CMK (cell line): ENCODE measurements at places on chromosomes 2 and 18.

- DNase-seq = no peak
These were observed 1.9 kb downstream of the PRSS56 start for GRCh38 chr2:232521959-232522622.

GRCh38 chr2:43196768-43197587 is 29.4 kb downstream of the ZFP36L2 start:
- no peak for DNase-seq

DNA sequence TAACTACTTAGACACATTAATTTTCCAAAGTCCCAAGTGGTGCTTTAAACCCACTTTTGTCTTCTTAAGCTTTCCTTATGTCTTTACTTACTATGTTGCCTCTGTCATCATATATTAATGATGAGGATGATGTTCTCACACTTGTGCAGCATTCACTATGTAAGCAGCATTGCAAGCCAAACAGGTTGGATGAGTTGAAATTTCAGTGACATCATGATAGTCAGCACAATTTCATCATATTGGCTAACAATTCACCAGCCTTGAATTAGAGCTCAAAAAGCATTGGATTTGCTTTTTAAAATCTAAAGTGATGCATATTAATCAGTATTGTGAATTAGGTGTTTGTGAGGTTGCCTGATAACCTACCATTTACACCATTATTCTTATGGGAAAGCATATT is 7.7 kb downstream of the APLF start:
- no peak for DNase-seq

GRCh38 chr18:2222270-2223185 is 348.8 kb downstream of the METTL4 start:
- DNase-seq = no peak

DNA sequence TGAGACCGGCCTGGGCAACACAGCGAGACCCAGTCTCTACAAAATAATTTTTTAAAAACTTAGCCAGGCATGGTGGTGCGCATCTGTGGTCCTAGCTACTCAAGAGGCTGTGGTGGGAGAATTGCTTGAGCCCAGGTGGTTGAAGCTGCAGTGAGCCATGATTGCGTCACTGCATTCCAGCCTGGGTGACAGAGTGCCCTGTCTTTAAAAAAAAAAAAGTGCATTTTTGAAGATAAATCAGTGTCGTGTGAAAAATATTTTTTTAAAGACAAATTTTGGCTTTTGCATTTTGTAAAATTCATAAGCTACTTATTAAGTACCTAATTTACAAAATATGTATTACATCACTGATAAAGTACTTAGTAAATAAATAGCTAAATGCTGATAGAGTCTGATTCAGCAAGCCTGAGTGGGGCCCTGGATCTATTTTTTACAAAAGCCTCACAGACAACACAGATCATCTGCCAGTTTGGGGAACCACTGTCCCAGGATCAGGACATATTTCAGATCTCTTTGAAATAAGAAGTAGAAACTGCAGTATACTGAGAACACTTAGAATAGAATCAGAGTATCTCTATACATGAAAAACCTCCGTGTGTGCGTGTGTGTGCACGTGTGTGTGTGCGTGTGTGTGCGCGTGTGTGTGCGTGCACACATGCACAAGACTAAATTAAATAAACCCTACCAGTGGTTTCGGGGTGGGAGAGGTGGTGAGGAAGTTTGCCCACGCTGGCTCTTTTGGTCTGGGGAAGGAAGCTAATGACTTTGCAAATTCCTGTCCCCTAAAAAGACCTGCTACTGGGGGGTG is 61.6 kb downstream of the AAK1 start:
- DNase-seq = peak; percentile 26

DNA sequence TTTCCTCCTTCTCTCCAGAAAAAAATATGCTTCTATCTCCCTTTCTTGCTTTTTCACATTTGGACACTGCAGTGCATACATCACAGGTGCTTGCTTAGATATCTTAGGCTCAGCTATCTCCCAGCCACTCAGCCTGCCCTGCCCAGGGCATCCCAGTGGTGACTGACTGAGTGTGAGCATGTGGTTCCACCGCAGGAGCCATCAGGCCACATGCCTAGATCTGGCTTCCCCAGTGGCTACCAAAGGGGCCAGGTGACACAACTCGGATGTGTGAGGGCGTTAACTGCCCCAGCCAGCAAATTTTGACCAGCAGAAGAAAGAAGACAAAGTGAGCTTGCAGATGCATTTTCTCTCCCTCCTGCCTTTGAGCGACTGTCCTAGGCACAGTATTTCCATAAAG is 25.5 kb downstream of the SP5 start:
- DNase-seq = no peak

DNA sequence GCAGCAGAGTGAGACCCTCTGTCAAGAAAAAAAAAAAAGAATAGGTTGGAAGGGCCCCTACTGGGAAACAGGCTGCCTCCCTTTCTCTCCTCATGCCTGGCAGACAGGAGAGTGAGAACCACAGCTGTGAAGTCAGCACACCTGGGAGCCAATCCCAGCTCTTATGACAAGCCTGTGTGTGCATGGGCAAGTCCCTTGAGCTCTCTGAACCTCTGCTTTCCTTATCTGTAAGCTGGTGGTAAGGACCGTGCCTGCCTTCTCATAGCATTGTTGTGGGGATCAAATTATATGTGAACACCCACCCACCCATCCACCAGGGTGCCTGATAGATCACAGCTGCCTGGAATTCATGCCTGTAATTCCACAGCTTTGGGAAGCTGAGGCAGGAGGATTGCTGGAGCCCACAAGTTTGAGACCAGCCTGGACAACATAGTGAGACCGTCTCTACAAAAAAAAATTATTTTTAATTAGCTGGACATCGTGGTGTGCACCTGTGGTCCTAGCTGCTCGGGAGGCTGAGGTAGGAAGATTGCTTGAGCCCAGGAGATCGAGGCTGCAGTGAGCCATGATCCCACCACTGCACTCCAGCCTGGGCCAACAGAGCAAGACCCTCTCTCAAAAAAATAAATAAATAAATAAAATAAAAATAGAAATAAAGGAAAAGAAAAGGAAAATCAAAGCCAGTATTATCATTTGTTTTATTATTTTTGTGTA is 66.9 kb upstream of the MCFD2 start:
- DNase-seq = no peak

GRCh38 chr18:28485918-28486317 is 309.0 kb upstream of the CDH2 start:
- DNase-seq = no peak

DNA sequence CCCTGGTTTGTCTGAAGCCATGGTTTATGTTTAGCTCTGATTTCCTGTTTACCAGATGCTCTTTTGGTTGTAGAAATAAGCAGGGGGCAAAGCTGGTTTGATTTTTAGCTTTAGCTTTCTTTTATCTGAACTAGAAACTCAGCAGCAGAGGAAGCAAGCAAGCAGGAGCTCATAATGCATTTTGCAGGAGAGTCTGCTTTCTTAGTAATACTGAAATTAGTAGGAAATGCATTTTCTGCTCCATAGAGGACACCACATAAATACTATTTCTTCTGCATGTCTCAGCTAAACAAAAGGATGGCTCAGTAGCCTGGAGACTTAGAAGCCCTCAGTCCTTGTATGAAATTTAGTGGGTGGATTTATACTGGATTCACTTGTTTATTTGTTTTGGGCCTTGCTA is 23.1 kb downstream of the DGUOK start:
- DNase-seq = no peak

DNA sequence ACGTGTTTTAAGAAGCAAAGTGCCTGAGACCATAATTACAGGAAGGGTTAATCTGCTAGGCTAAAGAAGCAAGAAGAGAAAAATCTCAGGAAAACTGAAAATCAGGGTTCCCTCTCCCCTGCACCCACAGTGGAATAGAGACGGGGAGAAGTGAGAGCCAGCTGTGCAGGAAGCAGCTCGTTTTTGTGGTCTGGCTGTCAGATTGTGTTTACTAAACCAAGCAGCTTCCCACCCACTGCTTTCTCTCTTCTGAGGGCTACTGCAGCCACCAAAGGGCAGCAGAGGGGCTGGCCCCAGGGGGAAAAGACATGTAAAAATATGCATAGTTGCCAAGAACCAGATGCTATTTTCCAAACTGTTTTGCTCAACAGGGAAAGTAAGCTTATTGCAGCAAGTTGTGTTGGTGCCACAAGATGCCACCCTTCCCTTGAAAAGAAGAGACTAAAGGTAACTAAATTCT is 72.6 kb upstream of the THUMPD2 start:
- no peak for DNase-seq
